ENCODE measurements at places on chromosomes 7 and 10.
A peak's percentile ranks its signal among the peaks of the same experiment; 100 is the strongest.

DNA sequence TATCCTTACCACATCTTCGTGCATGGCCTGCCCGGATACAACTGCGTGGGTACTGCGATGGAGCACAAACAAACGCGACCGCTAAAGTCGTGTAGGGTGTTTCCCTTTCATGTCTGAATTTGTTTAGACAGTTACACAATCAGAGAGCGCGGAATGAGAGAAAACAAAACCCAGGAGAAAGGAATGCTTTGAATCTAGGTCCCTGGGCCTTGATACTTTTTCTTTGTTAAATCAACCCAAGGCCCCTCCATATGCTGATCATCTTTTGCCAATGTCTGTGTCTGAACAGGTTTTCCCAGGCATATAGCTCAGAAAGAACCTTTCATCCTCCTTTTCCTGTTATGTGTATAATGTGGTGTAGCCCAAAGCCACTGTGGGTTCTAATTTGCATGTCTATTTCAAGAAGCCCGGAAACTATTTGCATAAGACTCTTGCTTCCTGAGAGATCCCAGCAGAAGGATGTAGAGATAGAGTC lies 145.8 kb downstream of the FRMD4A start:
- DNase-seq, result peak; percentile 21

DNA sequence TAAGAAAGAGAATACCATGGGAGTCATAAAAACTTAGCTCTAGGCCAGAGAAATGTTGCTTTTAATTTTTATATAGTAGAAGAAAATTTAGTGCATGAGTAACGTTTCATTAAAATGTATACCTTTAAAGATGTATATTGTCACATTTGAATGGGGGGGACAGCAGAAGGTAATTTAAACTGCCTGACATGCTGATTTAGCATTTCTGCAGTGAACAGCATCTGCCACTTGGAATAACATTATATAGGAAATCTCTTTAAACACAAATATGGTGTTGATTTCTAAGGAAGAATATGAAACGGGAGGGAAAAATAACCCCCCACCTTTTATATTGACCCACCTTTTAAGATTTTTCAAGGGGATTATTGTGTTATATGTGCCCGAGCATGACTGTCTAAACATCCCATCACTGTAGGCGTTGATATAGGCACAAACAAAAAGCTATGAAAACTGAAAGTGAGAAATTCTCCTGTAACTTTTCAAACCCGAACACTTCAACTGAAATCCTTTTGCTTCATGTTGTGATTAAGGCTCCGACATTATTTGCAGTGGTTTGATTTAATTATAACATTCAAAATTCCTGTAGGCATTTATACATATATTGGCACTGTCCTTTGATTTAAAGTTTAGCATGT lies 244.7 kb upstream of the CELF2 start:
- DNase-seq, result no peak

DNA sequence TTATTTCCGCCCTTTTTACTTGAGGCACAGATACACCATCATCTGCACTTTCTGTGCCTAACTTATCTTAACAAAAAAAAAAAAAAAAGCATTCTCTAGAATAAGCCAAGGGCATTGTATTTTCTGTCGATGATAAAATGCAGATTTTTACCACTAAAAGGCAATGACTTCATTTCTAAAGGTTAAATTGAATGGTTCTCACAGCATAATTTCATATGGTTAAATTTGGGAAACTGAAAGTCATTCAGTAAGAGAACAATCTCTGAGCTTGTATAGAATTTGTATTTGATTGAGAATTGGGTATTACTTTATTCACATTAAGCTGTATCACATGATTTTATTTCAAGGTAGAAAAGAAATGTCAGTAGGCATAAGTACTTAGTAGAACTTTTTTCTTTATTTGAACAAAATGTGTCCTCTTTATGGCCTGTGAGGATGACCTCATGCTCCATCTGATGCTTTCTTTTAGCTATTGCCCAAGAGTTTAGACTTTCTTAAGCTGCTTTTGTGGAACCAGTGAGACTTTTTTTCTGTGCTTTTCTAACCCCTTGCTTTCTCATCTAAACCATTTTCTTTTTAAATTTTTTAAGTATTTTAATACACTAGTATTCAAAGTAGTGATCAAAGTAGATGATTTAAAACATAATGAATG lies 110.3 kb downstream of the LRRC4 start:
- no peak for DNase-seq

- DNase-seq, result no peak
Observed at GRCh38 chr10:28623483-28623882, 53.8 kb upstream of the BAMBI start.
